Activated CD4-positive, alpha-beta memory T cell treated with anti-CD3 and anti-CD28 coated beads for 36 hours (primary cell): ENCODE measurements at places on chromosomes 1 and 21. TPM values are rescaled to one million over a fixed set of nuclear protein-coding genes. Genes with fewer than 3 reads are reported as not detected.
A peak's percentile ranks its signal among the peaks of the same experiment; 100 is the strongest.

GRCh38 chr1:26025517-26025916 lies 3.9 kb downstream of the EXTL1 start:
- no peak for DNase-seq

DNA sequence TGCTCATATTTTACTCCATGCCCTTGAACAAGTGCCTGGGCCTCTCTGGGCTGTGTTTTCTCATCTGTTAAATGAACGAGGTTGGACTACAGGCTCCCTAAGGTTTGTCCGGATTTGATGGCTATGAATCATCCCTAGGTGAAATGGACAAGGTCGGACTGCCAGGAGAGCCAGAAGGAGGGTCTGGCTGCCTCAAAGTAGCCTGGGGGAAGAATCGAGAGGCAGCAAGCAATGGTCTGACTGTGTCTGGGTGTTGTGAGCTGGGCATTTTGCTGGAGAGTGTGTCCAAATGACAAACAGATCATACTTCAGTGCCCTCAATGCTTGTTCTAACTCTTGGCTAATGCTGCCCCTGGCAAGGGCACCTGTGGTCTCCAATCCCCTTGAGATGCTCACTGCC lies 730.9 kb downstream of the PTPRU start:
- DNase-seq: no peak

- no peak for DNase-seq
Measured at GRCh38 chr1:147791876-147792275, 31.5 kb upstream of the GJA5 start.

- no peak for DNase-seq
Measured at GRCh38 chr1:204316164-204316563, 43.6 kb downstream of the PLEKHA6 start.

DNA sequence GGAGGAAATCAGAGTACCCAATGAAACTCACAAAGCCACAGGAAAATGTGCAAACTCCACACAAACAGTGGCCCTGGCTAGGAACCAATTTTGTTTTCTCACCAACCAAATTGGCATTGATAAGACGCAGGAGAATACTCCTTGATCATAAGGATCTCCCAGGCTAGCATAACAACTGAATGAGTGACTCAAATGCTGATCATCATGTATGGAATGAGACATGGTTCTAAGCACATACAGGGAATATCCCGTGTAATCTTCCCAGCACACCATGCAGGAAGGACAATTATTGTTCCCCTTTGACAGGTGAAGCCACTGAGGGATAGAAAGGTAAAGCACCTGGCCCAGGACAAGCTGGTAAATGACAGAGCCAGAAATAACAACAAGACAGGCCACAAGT lies 180.0 kb upstream of the DUSP10 start:
- DNase-seq: no peak

- DNase-seq: no peak
Measured at GRCh38 chr1:19735440-19736127, 64.1 kb downstream of the TMCO4 start.

- peak; percentile 84 for DNase-seq
Measured at GRCh38 chr1:33349778-33350610, 29.1 kb upstream of the A3GALT2 start.

DNA sequence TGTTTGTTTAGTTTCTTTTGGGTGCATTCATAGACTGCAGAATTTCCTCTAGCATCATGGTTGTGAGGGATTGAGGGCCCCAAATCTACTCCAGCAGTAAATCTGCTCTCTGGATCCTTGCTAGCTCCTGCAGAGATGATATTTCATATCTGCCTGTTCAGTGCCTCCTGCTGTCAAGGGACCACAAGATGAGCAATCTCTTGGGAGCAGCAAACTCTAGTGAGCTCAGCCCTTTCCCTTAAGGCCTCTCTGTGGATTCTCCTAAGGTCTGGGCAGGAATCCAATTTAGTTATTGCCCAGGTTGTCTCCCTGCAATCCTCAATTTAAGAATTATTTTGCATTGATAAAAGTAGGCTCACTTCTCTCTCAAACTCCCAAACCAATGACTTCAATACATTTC lies 76.9 kb downstream of the RGS18 start:
- DNase-seq: no peak

DNA sequence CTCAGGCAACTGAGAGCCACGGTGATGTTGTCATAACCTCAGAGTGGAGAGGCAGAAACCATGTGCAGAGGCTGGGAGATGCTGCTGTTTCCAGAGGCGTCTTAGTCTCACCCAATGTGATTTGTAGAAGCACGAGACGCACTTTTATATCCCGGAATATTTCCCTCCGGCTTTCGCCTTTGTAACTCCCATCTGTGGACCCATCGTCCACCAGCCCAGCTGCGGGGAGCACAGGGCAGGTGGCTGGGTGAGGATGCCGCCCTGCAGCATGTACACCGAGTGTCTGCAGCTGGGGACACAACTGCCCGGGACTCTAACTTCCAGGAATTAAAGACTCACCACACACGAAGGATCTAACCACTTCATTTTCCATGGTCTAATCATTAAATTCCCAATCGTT lies 43.5 kb downstream of the UBASH3A start:
- DNase-seq: no peak

- no peak for DNase-seq
Measured at GRCh38 chr21:44019568-44019958, 7.5 kb downstream of the TRAPPC10 start.

GRCh38 chr1:18676332-18676781 lies 45.7 kb downstream of the PAX7 start:
- DNase-seq: no peak

GRCh38 chr1:92494485-92495141 lies 7.9 kb upstream of the GFI1 start:
- DNase-seq: no peak

- no peak for DNase-seq
Measured at GRCh38 chr1:2875707-2876561, 74.4 kb upstream of the TTC34 start.

GRCh38 chr1:60990714-60991090 lies 91.7 kb upstream of the NFIA start:
- no peak for DNase-seq

DNA sequence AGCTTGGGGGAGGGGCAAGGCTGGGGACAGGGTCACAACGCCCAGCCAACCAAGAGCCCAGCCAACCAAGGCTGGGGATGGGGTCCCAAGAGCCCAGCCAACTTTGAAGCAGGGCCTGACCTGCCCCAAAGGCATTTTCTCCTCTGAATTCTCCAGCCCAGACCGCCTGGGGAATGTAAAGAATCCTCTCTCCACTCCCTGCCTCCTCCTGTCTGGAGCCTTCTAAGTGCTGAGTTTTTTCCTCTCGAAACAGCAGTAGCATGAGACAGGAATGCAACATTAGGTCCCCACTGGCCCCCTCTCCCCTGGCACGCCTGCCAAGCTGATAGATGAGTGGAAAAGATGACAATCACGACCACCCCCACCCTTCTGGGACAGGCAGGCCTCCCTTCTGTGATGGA lies 17.0 kb downstream of the C1orf198 start:
- no peak for DNase-seq

DNA sequence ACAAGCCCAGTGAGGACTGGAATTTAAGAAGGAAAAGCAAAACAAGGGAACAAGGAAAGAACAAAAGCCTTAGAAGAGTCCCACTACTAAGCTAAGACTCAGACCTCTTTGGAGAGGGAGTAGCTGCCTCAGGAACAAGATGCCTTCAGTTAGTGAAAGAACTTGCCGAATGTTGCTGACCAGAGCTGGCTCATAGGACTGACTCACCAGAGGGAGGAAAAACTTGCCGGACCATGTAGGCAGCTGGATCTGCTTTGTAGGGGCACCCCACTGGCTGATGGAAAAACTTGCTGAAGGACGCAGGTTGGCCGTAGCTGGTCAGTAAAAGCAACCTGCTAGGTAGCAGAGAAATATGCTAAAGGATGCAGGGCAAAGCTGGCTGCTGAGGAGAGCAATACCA lies 15.3 kb upstream of the ZSWIM5 start:
- no peak for DNase-seq

DNA sequence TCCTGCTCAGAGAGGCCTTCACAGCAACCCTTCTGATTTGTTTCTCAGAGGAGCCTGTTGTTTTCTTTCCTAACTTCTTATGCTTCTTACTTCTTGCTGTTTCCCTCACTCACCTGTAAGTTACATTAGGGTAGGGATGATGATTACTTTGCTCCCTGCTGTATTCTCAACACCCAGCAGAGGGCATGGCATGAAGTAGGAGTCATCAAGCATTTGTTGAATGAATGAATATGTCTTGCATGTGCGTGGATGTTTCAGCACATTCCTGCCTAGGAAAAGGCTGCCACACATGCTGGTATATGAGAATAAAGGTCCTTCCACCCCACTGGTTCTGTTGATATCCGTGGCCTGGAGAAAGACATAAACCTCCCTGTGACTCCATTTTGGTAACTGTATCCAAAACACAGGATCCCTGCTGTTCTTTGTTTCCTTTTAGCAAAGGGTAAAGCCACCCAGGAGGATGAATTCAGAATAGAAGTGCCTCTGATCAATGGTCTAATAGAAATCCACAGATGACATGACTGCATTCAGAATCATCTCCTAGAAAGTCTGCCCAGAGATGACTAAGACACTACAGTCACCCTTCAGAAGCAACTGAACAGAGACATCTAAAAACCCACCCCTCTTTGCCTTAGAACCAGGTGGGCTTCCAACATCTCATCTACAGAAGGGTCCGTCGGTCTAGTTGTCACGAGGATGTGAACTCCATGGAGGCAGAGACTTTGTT lies 168.8 kb downstream of the ZSCAN20 start:
- no peak for DNase-seq

- no peak for DNase-seq
Measured at GRCh38 chr21:37607081-37607480, 240.5 kb downstream of the DYRK1A start.

DNA sequence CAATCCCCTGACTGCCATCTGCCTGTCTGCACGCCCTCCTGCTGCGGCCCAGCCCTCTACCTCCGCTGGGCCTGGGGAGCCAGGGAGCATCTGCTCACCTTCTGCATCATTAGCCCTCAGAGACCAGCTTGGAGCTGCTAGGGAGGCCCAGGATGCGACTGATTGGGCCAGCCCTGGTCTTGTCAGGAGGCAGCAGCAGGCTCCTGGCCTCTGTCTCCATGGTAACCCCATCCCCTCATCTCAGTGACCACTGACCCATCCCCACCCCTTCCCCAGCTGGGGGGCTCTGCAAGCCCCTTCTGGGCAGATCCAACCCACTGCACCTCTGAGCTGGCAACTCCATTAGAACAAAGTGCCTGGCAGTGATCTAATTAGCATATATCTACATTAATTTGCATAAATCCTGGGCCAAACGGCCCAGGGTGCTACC lies 37.7 kb downstream of the NKAIN1 start:
- DNase-seq: no peak

DNA sequence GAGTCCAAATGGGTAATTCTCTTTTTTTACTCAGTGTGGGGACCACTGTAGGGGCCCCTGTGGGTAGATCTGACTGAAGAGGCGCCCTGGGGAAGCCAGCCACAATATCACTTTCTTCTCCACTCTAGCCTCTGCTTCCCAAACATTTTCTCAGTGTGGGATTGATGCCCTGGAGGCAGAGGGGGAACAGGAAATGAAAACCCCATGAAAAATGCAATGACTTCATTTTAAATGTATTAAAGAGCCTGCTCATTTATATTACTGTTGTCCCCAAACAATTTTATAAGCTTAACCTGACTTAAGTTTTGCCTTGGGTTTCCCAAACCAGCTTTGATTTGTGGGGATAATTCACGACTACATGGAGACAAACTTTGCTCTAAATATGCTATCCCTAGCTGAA lies 181.9 kb downstream of the C1orf94 start:
- no peak for DNase-seq

CHTOP gene
- 92.5 TPM for total RNA-seq

LCE3E gene
- total RNA-seq: not detected

LHX8 gene
- not detected for total RNA-seq

SPRR1A gene
- not detected for total RNA-seq

TAL1 gene
- total RNA-seq: 0.07 TPM

AUNIP gene
- 7.8 TPM for total RNA-seq
